ENCODE measurements at places on chromosomes 3 and 15. TPM values are rescaled to one million over a fixed set of nuclear protein-coding genes. Genes with fewer than 3 reads are reported as not detected.

The PATL2 gene
- polyA plus RNA-seq, result 0.03 TPM

The SLC12A1 gene
- polyA plus RNA-seq, result not detected

The TMC3 gene
- polyA plus RNA-seq, result not detected

The RETNLB gene
- polyA plus RNA-seq, result not detected

The IL1RAP gene
- 0.70 TPM for polyA plus RNA-seq

The APBA2 gene
- polyA plus RNA-seq, result 0.08 TPM

The GPR27 gene
- 0.10 TPM for polyA plus RNA-seq

The PPCDC gene
- 24.3 TPM for polyA plus RNA-seq

The MFGE8 gene
- polyA plus RNA-seq, result 218 TPM
